CD4-positive, alpha-beta T cell treated with Interleukin-21 for 1 hour (primary cell): ENCODE measurements at places on chromosomes 12 and 14.

DNA sequence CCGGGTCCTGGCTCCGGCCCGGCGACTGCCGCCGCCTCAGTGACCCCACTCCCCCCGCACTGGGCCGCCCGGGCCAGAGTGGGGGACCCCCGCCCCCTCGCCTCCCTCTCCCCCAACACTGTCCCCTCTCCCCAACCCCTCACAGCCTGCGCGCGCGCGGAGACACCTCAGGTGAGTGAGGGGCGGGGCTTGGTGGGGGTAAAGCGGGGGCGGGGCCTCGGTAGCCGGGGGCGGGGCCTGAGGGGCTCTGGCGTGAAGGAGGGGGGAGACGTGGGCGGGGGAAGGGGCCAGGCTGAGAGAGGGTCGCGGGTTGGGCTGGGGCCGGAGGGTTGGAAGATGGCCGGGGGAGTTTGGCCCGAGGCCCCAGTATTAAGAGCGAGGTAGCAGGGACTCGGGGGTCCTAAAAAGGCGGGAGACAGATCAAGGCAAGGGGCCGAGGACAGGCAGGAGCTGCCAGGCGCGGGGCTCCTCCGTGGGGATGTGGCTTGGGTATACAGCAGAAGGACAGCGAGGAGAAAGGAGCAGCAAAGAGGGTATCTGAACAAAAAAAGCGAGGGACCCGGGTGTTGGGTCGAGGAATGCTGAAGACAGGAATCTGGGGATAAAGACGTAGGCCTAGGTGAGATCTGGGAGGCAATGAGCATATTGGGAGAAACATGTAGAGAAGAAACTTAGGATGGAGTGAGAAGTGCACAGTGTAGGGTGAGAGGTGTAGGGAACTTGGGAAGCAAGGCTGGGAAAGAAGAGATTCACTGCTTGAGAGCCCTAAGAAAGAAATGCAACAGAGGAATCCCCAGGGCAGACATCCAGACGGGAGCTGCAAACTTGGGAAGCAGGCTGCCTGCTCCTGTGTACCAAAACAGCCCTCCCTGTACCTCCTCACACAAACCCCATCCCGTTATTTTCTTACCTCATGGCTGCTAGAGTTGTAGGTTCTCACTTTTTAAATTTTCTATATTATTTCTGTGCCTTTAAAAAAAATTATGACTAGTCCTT lies 10.8 kb downstream of the SUOX start:
- DNase-seq = peak; percentile 71

DNA sequence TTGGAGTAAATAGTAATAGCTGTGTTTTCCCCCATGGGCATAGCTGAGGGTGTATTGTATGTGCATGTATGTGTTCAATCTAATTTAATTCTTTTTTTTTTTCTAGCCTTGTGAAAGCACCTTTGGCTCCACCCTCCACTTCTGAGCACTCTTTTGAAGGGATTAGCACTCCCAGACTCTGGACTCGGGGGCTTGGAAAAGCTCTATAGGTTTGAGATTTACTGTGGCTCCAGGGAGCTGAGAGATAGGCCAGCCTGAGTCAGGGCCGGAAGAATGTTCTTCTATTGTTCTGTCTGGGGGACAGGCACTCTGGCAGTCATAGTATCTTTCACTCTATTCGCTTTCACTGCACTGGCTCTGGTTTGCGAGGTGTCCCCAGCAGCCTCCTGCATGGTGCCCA lies 540.0 kb upstream of the TBX3 start:
- no peak for DNase-seq

DNA sequence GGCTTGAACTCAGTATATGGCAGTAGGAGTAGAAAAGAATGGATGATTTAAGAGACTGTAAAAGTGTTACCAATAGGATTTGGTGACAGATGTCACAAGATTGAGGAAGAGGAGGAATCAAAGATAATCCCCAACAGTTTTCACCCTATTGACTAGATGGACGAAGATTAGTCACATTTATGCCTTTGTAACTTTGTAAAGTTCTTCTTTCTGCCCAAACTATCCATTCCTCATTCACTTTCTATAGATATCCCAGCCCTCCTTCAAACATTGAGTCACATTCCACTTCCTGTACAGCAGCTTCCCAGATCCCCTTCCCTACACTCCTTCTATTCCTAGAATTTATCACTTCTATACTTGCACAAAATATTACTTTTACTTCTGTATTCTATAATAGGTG lies 207.9 kb downstream of the BTG1 start:
- no peak for DNase-seq

- DNase-seq = no peak
Observed at GRCh38 chr14:103544388-103545218, 15.6 kb downstream of the TRMT61A start.

- DNase-seq = no peak
Observed at GRCh38 chr12:49929581-49929980, 21.0 kb upstream of the AQP2 start.

DNA sequence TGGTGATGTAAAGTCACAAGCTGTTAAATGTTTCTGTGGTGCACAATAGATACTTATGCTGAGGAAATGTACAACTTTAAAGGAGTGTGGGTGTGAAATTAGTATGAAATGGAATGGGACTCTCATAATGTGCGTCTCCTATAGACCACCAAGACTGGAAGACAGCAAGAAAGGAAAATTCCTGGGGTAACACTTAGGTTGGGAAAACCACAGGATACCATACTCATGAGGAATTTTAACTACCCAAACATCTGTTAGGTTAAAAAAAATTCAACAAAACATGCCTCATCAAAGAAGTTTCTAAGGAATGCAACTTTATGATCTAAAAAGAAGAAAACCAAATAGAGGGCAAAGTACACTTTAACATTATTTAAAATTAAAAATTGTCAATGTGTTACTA lies 113.7 kb upstream of the MYF6 start:
- no peak for DNase-seq

- no peak for DNase-seq
Observed at GRCh38 chr12:1594006-1594260, 448 bp downstream of the FBXL14 start.

- no peak for DNase-seq
Observed at GRCh38 chr12:121452340-121452984, 52.5 kb downstream of the RNF34 start.

GRCh38 chr12:571795-572531 lies 91.3 kb downstream of the NINJ2 start:
- DNase-seq = no peak

DNA sequence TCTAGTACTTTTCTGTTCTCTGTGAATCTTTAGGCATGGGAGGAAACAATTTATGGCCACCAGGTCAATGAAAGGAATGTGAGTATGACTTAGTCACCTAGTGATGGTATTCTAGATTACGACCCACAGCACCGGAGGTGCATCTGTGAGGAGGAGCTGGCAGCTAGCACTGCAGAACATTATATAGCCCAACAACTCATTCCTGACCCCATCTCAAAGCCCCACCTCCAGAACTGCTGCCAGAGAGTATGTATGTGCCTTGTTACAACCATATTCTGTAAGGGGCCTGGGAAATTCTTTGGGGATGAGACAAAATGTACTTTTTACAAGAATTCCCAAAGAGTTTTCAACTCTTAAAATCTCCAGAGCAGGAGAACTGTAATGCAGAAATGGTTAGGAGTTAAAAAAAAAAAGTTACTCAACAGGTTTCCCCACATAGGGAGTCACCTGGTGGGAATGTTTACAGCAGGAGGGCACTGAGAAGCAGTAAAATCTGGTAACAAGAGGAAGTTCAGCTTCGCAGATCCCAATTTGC lies 34.9 kb upstream of the CERS5 start:
- no peak for DNase-seq

GRCh38 chr12:17169726-17170471 lies 563.9 kb upstream of the LMO3 start:
- no peak for DNase-seq

DNA sequence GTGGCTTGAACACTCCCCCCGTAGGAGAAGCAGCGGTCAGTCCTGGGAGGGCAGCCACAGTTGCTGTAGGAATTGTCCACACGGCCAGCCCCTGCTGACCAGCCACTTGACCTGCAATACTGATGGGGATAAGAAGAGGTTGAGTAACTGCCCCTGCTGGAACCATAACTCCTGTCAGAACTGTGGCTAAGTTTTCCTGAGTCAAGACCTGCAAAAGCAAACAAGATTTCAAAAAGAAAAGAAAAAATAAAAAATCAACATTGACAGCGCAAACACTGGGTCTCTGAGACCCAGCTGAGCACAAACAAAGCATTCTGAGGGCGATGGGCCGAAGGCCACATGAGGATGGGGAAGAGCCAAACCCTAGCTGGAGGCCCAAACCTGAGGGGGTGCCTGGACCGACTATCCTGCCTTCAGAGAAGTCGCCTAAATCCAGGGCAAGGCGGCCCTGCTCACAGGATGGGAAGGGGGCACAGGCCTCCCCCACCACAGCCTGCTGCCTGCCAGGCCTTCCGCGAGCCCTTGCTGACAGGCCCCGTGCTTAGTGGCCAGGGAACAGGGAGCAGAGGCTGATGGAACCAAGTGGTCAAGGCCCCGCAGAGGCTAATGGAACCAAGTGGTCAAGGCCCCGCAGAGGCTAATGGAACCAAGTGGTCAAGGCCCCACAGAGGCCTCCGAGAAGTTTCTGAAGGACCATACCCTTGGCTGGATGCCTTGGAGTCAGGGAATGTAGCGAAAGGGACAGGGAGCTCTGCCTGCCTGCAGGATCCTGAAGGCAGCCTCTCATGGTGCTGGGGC lies 19.1 kb downstream of the POU6F1 start:
- DNase-seq = no peak
